Mesenteric fat pad (tissue), 1 donor: ENCODE measurements at places on chromosomes 3 and 15. TPM values are rescaled to one million over a fixed set of nuclear protein-coding genes. Genes with fewer than 3 reads are reported as not detected.

The GREM1 gene
- total RNA-seq = 435 TPM

The LTK gene
- total RNA-seq = 0.77 TPM

The THPO gene
- 1.1 TPM for total RNA-seq

The ECT2 gene
- 9.1 TPM for total RNA-seq

The LDHAL6B gene
- not detected for total RNA-seq

The OR5K2 gene
- not detected for total RNA-seq

The STRA6 gene
- total RNA-seq = not detected

The HDC gene
- total RNA-seq = 3.2 TPM

The INTS14 gene
- 21.9 TPM for total RNA-seq

The PAQR5 gene
- total RNA-seq = 0.74 TPM

The GUCA1C gene
- total RNA-seq = not detected

The CGNL1 gene
- 2.4 TPM for total RNA-seq

The PLA2G4E gene
- total RNA-seq = not detected

The IL5RA gene
- total RNA-seq = not detected

The CAND2 gene
- 1.7 TPM for total RNA-seq

The CDHR4 gene
- not detected for total RNA-seq

The MYO1E gene
- total RNA-seq = 68.7 TPM

The CNBP gene
- 338 TPM for total RNA-seq

The ARL6IP5 gene
- 200 TPM for total RNA-seq

The GPR15 gene
- not detected for total RNA-seq

The NTRK3 gene
- 1.6 TPM for total RNA-seq

The GOLGA6L1 gene
- not detected for total RNA-seq

The NR2E3 gene
- total RNA-seq = not detected

The POLQ gene
- 0.51 TPM for total RNA-seq

The SLC6A1 gene
- total RNA-seq = 0.39 TPM

The WDR93 gene
- total RNA-seq = 0.32 TPM

The ROPN1 gene
- total RNA-seq = not detected

The MESP2 gene
- total RNA-seq = 0.96 TPM

The WDR82 gene
- total RNA-seq = 52.7 TPM

The SKIL gene
- total RNA-seq = 55.8 TPM

The SLC12A1 gene
- not detected for total RNA-seq

The GPR149 gene
- not detected for total RNA-seq

The RBP2 gene
- total RNA-seq = 5.3 TPM
